ENCODE measurements at places on chromosomes 7 and 10.

- no peak for DNase-seq
Observed at GRCh38 chr7:155057076-155057475, 13.0 kb upstream of the HTR5A start.

- DNase-seq: no peak
Observed at GRCh38 chr10:98445200-98445812, 1.4 kb downstream of the HPS1 start.

GRCh38 chr10:59212301-59212798 is 35.9 kb downstream of the PHYHIPL start:
- no peak for DNase-seq

GRCh38 chr10:58254644-58255043 is 13.1 kb downstream of the IPMK start:
- DNase-seq: no peak

DNA sequence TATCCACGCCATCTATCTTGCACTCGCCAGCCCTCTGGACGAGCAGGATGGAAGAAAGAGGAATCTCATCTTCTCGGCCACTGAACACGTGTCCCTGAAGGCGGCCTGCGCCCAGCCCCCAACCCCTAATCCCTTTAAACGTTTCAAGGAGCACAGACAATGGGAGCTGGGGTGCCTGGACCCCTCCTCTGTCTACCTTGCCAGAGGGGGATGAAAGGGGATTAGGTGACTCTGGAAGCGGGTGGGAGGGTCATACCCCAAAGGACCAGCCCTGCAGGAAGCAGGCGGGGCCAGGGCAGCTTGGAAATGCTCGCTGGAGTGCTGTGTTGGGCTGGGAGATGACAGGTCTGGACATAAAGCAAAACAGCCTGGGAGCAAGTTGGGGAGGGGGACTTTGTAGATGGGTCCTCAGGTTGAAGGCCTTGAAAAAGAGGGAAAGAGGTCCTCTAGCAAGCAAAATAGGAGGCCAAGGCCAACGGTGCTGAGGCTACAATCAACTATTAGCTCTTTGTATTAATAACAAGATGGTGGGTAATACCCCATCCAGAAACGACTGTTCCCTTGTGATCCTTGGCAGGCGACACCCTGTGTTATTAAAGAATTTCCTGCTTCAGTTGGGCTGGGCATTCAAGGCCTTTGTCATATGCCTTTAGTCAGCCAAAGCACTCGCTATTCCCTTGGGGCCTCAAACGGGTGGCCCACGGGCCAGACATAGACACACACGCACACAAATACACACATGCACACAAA is 126.5 kb upstream of the UNC5B start:
- no peak for DNase-seq

GRCh38 chr10:31384589-31384949 is 65.6 kb downstream of the ZEB1 start:
- no peak for DNase-seq

GRCh38 chr10:61761825-61762217 is 99.1 kb downstream of the CABCOCO1 start:
- DNase-seq: no peak

DNA sequence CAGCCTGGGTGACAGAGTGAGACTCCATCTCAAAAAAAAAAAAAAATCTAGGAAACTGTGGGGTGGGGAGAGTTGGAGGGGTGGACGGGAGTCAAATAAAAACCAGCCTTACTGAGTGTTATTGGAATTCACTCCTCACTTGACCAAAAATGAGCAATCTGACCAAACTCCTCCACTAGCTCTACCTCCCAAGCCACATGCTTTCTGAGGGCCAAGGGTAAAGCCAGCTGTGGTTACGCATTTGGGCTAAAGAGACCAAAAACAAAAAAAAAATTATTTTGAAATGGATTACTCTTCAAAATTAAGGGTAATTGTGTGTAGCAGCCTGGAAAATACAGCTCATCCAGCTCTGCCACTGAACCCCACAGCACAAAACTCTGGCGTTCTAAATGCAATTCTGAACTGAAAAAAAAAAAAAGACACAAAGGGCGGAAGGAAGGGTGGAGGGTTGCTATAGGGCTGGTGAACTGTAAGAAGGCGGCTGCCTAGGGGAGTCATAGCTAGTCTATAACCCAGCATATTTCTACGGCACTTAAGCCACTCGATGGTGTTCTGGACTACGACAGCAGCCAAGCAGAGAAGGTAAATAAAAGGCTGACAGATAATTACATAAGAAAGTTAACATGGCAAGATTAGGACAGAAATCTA is 7.8 kb downstream of the ELMO1 start:
- DNase-seq: no peak

DNA sequence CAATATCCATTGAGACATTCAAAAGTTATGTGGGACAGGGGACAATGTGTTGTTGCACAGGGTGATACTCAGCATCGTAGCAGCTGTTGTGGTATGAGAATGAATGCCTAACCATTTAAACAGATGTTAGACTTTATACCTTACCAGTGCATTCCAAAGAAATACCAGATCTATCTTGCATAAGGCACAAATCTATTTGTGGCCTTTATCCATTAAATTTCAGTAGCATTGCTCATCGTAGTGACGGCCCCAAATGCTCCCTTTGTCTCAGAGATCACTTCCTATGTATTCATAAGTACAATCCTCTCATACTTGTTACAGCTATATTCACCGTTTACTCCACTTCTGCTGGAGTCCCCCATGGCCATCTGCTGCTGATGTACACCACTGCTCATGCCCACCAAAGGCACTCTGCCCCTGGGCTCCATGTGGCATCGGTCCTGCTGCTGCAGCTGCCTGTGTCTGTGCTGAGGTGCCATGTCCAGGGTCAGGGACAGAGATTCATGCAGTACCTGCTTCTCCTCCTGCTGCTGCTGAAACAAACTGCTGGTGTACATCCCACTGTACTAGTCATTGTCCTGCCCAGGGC is 96.3 kb downstream of the CPED1 start:
- peak; percentile 73 for DNase-seq

DNA sequence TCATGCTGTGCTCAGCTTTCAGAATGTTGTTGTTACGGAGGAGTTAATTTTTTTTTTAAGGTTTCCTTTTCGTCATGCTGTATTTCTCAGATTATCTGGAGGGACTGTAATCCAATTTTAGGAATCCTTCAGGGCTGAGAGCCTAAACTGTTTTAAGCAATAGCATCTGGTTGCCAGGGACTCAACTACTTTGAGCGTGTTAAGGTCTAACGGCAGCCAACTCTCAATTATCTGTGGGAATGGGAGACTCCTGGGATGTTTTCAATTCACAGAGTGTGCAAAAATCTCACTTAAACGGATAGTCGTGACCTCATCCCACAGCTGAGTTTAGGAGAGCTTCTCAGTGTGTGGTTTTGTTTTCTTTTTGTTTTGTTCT is 291.7 kb downstream of the AUTS2 start:
- DNase-seq: no peak

DNA sequence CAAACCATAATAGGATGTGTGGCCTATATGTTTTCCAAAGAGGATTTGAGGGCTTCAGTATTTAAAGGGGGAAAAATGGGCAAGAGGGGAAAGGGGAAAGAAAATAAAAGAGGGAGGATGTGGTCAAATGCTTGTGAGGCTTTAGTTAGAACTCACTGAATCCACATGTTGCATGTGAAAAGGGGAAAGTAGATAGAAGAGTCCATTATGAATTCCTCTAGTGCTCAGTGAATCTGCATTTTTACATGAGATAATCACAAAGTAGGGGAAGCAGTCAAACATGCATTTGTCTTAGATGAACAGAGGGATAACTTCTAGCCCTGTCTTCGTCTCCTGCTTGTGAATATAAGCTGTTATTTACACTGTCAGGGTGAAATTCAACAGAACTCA is 24.6 kb upstream of the AKAP9 start:
- no peak for DNase-seq

GRCh38 chr10:109114579-109114978 is 808.7 kb downstream of the XPNPEP1 start:
- no peak for DNase-seq

- no peak for DNase-seq
Observed at GRCh38 chr7:152881893-152882292, 122.3 kb downstream of the ACTR3B start.

- peak; percentile 64 for DNase-seq
Observed at GRCh38 chr7:44460325-44460724, 30.1 kb downstream of the NUDCD3 start.

DNA sequence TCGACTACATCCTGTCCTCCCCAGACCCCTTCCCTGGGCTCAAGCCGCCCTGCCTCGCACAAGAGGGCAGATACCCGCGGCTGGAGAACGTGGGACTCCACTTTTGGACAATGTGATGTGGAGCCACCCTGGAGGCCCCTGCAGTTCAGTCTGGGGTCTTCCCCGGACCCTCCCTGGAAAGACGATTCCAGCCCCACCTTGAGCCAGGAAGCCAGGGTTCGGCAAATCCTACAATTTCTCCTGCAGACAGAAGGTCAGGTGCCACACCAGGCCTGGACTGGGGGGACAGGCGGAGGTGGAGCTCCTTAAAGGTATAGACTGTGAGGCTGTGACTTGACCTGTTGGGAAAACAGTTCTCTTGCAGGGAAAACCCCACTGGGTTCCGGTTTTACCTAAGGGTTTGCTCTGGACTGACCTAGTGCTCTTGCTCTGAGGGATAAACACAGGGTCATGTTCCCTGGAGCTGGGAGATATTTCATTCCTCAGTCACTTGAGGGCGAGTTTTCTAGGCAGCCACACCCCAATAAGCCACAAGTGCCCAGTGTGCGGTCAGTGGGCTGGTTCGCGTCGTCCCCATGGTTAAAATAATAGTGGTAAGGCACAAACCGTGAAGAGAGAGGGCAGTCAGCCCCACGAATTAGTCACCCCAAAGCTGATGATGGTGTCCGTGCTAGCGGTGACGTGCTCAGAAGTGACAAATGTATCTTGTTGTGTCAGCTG is 1.6 kb downstream of the FOXL3 start:
- peak; percentile 83 for DNase-seq

DNA sequence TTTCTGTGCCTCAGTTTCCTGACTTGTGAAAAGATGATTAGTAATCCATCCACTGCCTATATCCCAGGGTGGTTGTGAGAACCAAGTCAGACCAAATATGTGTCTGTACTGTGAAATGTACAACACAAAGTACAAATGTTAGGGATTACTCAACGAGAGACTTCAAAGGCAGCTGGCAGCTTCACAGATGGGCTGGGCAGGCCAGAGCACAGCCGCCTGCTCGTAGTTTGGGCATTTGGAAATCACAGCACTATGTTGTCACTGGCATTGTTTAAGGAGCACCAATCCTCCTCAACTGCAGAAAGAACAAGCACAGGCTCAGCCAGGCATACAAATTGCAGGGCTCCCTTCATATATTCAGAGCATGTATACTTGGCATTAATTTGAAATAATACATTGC is 64.5 kb upstream of the C10orf90 start:
- no peak for DNase-seq

GRCh38 chr10:7672341-7673134 is 5.8 kb upstream of the ITIH5 start:
- no peak for DNase-seq

DNA sequence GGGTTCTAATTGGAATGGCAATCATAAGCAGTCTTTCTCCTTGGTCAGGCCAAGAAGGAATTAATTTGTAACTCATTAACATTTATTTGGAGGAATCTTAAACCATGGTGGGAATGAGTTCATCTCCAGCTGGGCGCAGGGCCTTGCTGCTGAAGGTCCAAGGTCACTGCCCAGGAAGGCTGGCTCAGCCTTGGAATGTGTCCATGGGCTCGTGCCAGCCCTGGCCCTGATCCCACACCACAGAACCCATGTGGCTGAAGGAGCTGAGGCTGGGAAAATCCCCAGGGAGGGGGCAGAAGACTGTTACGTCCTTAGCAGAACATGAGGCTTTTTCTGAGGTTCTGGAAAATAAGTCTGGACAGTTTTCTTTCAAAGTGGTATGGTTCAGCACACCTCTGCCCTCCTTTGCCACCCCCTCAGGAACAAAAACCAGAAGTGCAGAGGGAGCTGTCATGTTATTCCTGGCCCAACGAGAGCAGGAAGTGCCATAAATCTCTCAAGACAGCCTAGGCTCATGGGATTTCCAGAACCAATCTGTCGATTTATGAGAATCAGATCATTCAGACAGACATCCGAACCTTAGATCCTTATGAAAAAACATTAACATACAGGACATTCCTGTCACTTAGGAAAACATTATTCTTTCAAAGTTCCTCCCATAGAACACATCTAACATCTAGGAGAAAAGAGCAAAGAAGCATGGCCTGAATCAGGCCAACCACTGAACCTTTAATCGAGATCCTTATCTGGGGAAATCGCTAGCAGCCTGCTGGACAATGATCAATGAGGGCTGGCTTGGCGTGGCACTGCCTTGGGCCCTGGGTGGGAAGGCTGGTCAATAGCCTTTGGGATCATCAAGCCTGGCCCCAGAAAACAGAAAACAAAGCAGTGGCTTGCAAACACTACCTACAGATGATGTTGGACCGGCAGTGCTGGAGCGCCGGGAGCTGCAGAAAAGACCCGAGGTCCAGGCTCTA is 134.3 kb downstream of the TAX1BP1 start:
- DNase-seq: peak; percentile 86

- no peak for DNase-seq
Observed at GRCh38 chr10:76969366-76969948, 668.2 kb downstream of the KCNMA1 start.

GRCh38 chr7:91424371-91424770 is 160.1 kb downstream of the FZD1 start:
- DNase-seq: no peak

DNA sequence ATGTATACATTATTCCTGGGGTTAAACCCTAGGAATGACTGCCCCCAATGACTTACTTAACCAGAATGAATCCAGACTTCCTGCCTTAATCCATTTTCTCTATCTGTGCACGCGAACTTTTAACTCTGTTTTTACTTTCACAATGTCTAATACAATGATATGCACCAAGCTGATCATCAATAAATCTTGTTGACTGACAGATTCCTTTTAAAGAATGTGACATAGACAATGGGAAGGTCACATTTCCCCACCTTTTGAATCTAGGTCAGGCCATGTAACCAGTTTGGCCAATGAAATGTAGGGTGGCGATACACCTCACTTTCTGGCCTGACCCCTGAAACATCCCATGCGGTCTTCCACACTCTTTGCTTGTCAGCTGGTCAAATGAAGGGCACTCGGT is 23.2 kb upstream of the ELAPOR2 start:
- DNase-seq: no peak

DNA sequence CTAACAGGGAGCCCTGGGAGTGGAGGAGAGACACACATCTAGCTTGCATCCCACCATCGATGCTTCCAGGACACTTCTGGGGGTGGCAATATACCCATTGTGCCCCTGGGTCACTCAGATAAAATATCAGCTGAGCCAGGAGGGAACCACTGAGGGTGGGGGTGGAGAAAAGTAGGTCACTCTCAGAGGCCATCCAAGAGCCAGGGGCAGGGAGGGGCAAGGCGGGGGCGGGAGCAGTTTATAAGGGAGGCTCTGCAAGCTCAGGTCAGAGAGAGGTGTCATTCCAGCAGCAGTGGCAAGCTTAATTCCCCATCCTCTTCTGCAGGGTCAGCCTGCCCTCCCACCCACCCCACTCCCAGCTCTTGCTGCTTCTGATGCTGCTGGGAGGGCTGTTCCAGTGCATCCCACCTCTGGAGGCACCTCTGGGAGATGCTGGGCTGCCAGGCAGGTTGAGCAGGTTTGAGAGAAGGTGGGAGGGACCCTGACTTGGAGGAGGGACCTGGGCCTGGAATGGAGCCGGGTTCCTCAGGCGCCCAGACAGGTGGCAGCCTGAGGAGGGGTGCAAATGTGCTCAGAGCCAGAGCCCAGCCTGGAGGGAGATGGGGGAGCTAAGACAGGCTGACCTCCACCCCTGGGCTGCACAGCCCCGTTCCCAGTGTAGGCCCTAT is 20.1 kb upstream of the TLX1 start:
- no peak for DNase-seq

- DNase-seq: no peak
Observed at GRCh38 chr10:5812283-5813090, 747 bp downstream of the GDI2 start.

- DNase-seq: no peak
Observed at GRCh38 chr7:114930107-114930661, 8.3 kb downstream of the MDFIC start.

Data from H4 (cell line).